ENCODE measurements at places on chromosomes 4 and X.

DNA sequence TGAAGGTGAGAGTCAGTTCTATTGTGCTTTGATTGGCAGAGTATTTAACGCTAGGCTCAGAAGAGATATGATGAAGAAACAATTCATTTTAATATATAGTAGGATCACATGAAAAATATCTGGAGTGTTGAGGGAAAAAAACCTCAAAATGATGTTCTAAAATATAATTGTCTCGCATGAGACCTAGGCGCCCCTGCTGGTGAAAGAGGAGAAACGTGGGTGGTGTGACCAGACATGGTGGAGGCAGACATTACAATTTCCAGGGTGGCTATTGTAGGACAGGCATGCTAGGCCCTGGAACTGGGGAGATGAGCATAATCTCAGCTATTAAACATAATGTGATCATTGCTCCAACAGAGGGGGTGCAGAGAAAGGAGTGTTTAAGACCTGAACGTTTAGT lies 210.0 kb downstream of the HS3ST1 start:
- DNase-seq, result no peak

GRCh38 chrX:34300871-34301270 lies 168.8 kb upstream of the FAM47A start:
- no peak for DNase-seq

- no peak for DNase-seq
Measured at GRCh38 chr4:77776182-77777134, 42.7 kb downstream of the CNOT6L start.

GRCh38 chrX:41600291-41600690 lies 88.5 kb upstream of the GPR34 start:
- no peak for DNase-seq

- no peak for DNase-seq
Measured at GRCh38 chr4:168506014-168506413, 9.2 kb downstream of the PALLD start.

DNA sequence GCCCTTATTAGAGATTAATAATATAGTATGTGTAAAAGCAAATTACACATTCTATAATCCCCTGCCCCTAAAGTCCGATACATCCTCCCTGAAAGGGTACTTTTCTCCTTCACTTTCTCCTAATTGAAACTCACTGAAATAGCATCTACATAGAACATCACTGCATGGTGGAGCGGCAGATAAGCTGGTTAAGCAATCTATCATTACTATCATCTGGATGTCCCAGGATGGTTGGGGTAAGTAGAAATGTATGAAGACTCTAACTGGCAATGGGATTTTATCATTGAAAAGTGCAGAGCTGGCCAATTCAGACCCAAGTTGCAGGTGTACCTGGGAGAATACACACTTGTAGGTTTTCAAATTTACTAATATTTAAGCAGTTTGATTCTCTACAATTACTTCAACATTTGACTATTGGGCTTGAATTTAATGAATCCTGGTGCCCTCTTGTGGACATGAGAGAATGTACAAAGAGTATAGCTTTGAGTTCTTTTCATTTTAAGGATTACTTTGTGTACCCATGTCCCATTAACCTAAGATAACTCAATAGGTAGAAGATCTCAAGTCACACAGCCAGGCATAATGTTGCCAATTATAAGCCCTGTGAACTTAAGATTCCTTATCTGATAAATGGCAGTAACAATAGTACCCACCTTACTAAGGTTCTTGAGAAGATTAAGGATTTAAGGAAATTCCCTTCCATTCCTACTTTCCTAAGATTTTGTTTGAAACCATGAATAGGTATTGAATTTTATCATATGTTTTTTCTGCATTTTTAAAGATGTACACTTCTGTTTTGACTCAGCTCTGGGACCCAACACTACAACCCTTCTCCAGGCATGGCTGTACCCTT lies 69.8 kb downstream of the SHROOM3 start:
- no peak for DNase-seq

DNA sequence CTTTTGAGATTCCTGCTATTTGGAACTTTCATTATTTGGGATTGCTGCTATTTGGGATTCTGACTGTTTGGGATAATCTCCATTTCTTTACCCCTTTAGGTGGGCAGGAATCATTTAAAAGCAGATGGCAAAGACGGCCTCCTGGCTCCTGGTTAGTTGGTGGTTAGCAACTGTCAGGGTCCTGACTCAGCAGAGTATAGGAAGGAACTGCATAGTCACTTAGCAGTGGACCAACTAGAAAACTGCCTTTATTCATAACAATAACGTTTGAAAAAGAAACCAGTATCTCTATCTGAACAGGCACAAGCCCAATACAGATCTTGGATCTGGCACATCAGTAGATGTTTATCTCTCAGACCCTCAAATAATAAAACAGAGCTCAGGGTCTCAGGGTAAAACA lies 469.7 kb upstream of the FGF16 start:
- DNase-seq, result no peak

DNA sequence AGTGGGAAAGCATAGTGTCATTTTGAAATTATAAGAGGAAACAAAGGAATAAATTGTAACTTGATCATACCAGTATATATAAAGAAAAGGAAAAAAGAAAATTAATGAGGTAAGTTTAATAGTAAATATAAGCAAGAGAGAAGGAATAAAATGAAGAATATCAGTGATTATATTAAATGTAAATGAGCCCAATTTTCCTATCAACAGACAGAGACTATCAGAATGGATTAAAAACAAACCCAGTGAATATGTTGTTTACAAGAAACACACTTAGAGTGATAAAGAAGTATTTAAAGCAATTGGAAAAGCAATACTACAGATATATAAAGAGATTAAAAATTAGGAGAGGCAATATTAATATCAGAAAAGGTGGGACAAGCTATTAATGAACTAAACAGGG lies 28.8 kb upstream of the RHOH start:
- DNase-seq, result no peak

- no peak for DNase-seq
Measured at GRCh38 chr4:104531390-104531789, 36.7 kb upstream of the CXXC4 start.

GRCh38 chr4:15935504-15936402 lies 2.8 kb downstream of the FGFBP1 start:
- DNase-seq, result no peak

DNA sequence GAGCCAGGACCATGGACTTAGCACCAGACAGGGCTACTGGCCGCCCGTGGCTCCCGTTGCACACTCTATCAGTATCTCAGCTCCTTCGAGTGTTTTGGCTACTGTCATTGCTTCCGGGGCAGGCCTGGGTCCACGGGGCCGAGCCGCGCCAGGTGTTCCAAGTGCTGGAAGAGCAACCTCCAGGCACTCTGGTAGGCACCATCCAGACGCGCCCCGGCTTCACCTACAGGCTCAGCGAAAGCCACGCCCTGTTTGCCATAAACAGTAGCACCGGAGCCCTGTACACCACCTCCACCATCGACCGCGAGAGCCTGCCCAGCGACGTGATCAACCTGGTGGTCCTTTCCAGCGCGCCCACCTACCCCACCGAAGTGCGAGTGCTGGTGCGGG lies 1.6 kb downstream of the FAT4 start:
- DNase-seq, result peak; percentile 66

- no peak for DNase-seq
Measured at GRCh38 chrX:12162420-12162819, 24.1 kb downstream of the FRMPD4 start.

- DNase-seq, result no peak
Measured at GRCh38 chr4:76606645-76607265, 171.7 kb downstream of the SHROOM3 start.

- DNase-seq, result peak; percentile 93
Measured at GRCh38 chr4:153555730-153556434, 89.7 kb downstream of the TMEM131L start.

DNA sequence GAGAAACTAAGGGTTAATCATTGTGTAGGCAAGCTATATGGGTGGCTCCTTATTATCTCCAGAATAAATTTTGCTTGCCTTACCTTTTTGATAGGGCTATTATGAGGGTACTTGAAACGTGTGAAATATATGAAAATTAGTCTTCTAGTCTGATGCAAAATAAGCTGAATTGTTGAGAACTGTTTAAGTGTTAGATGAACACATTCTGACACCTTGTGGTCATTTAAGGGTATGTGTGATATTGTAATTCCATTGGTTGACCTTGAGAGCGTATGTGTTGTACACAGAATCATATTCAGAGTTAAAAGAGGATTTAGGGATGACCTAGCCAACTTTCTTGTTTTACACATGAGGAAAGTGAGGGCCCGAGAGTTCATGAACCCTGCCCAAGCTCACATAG lies 44.6 kb upstream of the LINC00632 start:
- no peak for DNase-seq

DNA sequence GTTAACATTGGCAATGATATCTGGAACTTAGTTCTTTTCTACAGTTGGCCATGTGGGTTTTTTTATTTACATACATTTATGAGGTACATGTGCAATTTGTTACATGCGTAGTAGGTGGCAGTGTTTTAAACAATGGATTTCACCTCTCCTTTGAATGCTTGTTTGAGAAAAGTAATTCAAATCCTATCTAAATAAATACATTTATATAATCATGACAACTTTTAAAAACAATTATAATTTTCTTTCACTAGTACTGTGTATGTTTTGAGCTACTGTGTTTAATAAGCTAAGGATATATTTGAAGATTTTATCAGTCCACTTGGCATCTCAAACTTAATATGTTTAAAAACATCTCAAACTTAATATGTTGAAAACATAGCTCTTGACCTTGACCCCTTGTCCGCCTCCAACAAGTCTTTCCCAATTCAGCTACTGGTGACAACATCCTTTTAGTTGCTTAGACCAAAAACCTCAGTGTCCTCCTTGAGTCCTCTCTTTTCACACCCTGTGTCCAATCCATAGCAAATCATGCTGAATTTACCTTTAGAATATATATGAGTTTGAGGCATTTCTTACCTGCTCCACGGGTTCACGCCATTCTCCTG lies 14.5 kb downstream of the GUCY1B1 start:
- DNase-seq, result no peak

GRCh38 chr4:184934961-184935360 lies 83.3 kb upstream of the HELT start:
- DNase-seq, result no peak

DNA sequence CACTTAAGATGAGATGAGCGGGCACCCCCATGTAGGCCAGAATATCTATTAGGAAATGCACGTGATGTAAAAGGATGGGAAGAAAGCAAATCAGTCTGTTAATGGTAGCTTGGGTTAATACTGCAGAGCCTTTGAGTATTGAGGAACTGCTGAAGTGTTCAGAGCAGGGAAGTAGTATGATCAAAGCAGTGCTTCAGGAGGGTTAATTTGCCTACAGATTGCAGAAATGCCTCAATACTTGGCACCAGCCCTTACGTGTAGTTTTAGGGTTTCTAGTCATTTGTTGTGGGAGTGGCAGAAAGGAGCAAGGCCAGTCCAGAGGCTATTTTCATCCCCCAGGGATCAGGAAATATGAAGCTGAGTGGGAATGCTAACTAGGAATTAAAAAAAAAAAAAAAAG lies 19.7 kb downstream of the ZFX start:
- no peak for DNase-seq

DNA sequence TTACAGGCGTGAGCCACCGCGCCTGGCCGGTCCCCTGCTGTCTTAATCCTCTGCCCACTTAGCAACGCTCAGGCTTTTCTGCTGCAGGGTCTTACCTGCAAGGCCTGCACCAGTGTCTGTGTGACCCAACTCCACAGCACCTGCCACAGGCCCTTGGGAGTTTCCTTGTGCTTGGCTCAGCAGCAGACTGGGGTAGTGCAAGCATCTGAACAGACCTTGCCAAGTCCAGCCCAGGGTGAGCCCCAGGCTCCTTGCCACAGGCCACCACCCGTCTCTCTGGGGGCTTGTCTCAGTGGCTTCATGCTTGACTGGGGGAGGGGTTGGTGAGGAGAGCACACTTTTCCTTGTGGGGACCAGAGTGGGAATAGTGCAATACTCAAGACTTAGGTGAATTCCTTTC lies 87.0 kb downstream of the FAM193A start:
- DNase-seq, result no peak

GRCh38 chr4:88522702-88523324 lies 763 bp downstream of the PYURF start:
- peak; percentile 68 for DNase-seq

GRCh38 chr4:47631161-47631560 lies 146.1 kb downstream of the ATP10D start:
- no peak for DNase-seq

DNA sequence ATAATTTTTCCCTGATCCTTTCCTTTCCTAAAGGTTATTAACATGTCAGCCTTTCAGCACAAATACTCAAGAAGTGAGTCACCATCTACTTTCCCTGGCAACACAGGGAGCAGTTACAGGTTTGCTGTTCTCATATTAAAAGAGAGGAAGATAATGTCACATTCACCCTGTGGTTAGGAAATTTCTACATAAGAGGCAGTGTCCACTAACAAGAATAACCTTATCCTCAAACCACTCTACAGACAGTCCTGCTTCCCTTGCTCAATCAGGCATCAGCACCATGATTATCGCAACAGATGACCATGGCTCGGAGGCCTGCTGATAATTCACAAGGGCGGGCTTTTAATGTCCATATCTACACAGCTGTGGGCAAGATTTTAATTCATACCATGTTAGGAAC lies 30.9 kb downstream of the RNF150 start:
- no peak for DNase-seq
